ENCODE measurements at places on chromosomes 12 and 14. TPM values are rescaled to one million over a fixed set of nuclear protein-coding genes. Genes with fewer than 3 reads are reported as not detected.

MYL2 gene
- total RNA-seq: not detected

PRB2 gene
- not detected for total RNA-seq

APOLD1 gene
- total RNA-seq: 77.2 TPM

TBX5 gene
- total RNA-seq: under 0.01 TPM

CPM gene
- total RNA-seq: 19.0 TPM

KCNC2 gene
- not detected for total RNA-seq

RNASE2 gene
- not detected for total RNA-seq

NCKAP5L gene
- 11.5 TPM for total RNA-seq

ADAM20 gene
- total RNA-seq: 0.38 TPM

PROX2 gene
- total RNA-seq: not detected

Measured in regular cardiac myocyte (primary cell).